ENCODE measurements at places on chromosomes 7 and 10. TPM values are rescaled to one million over a fixed set of nuclear protein-coding genes. Genes with fewer than 3 reads are reported as not detected.

GRCh38 chr10:89985446-89985845 lies 284.1 kb downstream of the KIF20B start:
- no peak for ATAC-seq

- ATAC-seq: no peak
Observed at GRCh38 chr7:22563032-22563501, 63.1 kb upstream of the STEAP1B start.

GRCh38 chr7:148303295-148304082 lies 287.1 kb upstream of the C7orf33 start:
- no peak for ATAC-seq

Gene VWA2
- total RNA-seq: not detected

Gene CCDC172
- total RNA-seq: not detected
